Epithelial cell of umbilical artery (primary cell): ENCODE measurements at places on chromosomes 1 and 21. TPM values are rescaled to one million over a fixed set of nuclear protein-coding genes. Genes with fewer than 3 reads are reported as not detected.

SPRR2E gene
- total RNA-seq = not detected in 2 replicates

OR2W3 gene
- total RNA-seq = not detected in 2 replicates

HSPA13 gene
- total RNA-seq = 69.8 and 71.9 TPM in 2 replicates

RGS8 gene
- not detected in 2 replicates for total RNA-seq

GREM2 gene
- total RNA-seq = not detected in 2 replicates

KLHDC9 gene
- total RNA-seq = 0.65 and 2.9 TPM in 2 replicates

ARL8A gene
- total RNA-seq = 21.8 and 39.2 TPM in 2 replicates

S100A2 gene
- total RNA-seq = 2.9 and 4.0 TPM in 2 replicates

KMO gene
- total RNA-seq = under 0.01 TPM in 1 of 2 replicates, not detected in the other

AIM2 gene
- total RNA-seq = not detected in 2 replicates

SLC2A5 gene
- total RNA-seq = not detected in 2 replicates

CFHR4 gene
- total RNA-seq = not detected in 2 replicates

MEX3A gene
- 4.7 and 5.8 TPM in 2 replicates for total RNA-seq

NKAIN1 gene
- not detected in 2 replicates for total RNA-seq

PLA2G2C gene
- total RNA-seq = not detected in 2 replicates

CLCA1 gene
- not detected in 2 replicates for total RNA-seq

EFNA3 gene
- total RNA-seq = 0.76 and 0.97 TPM in 2 replicates

CCDC30 gene
- total RNA-seq = 0.32 and 0.46 TPM in 2 replicates

S100A3 gene
- 0.30 and 0.97 TPM in 2 replicates for total RNA-seq

TNN gene
- total RNA-seq = not detected in 2 replicates

GJA5 gene
- total RNA-seq = 162 and 842 TPM in 2 replicates

PRMT6 gene
- 22.4 and 26.7 TPM in 2 replicates for total RNA-seq

CFAP74 gene
- total RNA-seq = not detected in 2 replicates

CHIA gene
- total RNA-seq = not detected in 2 replicates

ACTL8 gene
- total RNA-seq = under 0.01 TPM in 1 of 2 replicates, not detected in the other

OLIG2 gene
- not detected in 2 replicates for total RNA-seq

DTL gene
- 10.1 and 21.9 TPM in 2 replicates for total RNA-seq

OR2T1 gene
- not detected in 2 replicates for total RNA-seq

MAN1C1 gene
- under 0.01 and 0.15 TPM in 2 replicates for total RNA-seq

TNFRSF14 gene
- total RNA-seq = 13.0 and 26.1 TPM in 2 replicates

PLEKHO1 gene
- 48.4 and 50.2 TPM in 2 replicates for total RNA-seq
